ENCODE measurements at places on chromosomes 3 and 15.
A peak's percentile ranks its signal among the peaks of the same experiment; 100 is the strongest.

DNA sequence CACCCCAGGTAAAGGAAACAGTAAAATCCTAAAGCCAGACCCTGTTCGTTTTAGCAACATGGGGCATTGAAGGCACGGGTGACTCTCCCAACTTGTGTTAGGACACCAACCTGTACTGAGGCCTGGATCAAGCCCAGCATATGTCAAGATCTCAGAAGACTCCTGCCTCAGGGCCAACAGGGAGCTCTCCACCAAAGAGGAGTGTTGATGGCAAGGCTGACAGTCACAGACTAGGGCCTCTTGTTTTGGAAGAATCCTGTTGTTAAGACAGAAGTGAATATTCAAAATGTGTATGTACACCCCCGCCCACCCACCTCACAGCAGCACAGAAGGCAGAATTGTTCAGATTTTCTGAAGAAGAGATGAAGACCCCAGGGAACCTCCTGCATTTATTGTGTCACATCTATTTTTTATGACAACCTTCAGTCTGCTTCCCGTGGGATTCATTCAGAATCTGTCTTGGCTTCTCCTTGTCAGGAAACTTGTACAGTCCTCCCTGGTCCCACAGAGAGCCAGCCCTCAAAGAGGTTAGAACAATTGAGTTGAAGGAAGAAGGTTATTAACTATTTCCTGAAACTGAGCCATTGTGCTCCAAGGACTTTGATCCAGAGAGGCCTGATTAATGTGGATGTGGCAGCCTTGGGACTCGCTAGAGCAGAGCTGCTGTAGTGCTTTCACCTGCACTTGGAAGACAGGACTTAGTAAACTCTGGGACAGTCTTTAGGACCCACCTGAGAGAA, 61.7 kb upstream of the PLXNA1 start:
- DNase-seq: no peak

DNA sequence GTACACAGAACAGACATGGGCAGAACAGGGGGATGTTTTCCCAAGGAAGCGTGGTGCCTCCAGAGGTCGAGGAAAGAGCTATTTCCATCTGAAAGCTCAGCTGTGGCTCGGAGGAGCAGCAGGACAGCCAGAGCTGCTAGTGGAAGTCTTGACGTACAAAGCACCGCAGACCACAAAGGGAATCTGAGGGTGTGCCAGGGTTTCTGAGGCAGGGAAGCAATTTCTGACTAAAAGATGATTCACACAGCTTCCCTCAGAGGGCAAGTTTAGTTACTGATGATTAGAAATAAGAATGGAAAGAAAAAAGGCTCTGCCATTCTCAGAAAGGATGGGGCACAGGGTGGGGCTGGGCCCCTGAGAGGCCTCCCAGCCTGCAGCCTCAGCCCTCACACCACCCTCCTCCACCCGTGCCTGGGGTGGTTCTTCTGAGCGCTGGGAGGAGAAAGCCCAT, 45.8 kb upstream of the SEC13 start:
- DNase-seq: peak; percentile 33

GRCh38 chr15:39643727-39644126, 62.8 kb downstream of the THBS1 start:
- DNase-seq: no peak

- no peak for DNase-seq
Observed at GRCh38 chr15:101153801-101154656, 97.8 kb downstream of the CHSY1 start.

DNA sequence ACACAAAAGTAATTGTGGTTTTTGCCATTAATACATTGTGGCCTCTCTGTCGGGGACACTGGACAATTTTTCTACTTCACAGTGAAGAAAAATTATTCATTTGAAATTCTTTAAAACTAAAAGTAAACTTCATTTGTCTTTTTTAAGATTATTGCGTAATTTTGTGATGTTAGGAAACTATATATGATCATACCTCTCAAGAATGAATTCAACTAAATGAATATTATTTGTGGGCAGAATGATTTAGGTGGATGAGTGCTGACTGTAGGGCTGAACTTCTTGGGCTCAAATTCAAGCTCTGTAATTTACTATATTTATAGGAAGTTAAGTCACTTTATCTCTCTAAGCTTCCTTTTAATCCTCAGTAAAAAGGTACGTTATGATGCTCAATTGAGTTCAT, 441.2 kb downstream of the ROBO1 start:
- DNase-seq: no peak

DNA sequence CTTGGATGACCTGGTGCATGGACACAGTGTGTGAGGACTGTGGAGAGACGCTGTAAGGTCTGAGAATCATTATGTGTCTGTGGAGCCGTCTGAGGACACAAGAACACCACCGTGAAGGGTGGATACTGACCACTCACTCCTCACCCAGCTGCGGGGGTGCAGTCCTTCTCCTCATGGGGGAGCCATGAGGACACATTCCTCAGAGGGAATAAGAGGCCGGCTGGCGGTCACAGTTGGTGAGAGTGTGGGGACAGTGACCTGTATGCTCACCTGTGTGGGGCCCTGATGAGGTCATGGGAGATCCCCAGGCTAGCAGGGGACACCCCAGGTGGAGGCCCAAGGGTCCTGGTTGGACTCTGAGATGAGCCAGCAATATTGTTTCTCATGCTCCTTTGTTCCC, 2.5 kb upstream of the TRPM1 start:
- DNase-seq: no peak

DNA sequence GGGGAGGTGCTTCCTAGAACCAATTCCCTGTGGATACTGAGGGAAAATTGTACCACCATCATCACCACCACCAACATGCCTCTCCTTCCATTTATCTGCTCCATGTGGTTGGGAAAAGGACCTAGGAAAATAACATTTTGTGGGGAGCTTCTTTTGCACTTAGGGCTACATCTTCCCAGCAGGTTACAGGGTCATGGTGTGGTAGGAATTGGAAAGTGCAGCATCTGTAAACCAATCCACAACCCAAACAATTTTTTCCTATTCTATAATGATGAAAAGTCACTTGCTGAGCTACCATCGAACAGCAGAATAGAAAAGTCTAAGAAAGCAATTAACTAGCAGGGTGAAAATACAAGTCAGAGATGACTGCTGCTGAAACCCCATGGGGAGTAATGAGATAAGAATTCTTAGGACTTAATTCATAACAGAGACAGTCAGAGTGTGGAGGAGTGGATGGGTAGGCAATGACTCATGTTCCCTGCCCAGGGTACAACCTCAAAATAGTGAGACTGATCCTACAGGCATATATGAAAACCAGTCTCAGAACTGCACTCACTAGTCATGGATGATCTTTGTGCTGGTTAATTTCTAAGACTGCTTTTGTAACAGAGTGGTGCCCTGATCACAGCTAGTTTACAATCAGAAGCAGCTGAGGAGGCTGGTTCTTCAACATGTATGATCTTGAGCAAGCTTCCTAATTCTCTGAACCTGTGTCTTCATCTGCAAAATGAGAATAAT, 38.1 kb upstream of the LEKR1 start:
- DNase-seq: no peak

GRCh38 chr3:14521611-14522010, 18.5 kb downstream of the GRIP2 start:
- DNase-seq: no peak

- no peak for DNase-seq
Observed at GRCh38 chr3:184366619-184367289, 5.2 kb downstream of the POLR2H start.

DNA sequence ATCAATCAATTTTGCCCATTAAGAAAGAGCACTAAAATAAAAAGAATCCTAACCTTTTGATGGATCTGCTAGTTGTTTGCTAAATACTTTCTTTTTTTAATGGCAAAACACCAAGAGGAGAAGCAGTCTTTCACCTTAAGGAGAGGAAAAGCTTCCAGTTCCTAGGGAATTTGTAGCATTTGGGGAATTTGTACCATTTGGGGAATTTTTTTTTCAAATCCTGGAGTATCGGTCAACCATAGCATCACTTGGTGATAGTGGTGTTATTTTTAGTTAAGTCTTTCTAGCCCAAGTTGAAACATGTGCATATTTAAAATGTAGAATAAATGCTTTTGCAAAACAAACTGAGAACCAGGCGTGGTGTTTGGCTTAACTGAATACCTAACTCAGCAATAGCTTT, 117.5 kb upstream of the SEMA6D start:
- no peak for DNase-seq

DNA sequence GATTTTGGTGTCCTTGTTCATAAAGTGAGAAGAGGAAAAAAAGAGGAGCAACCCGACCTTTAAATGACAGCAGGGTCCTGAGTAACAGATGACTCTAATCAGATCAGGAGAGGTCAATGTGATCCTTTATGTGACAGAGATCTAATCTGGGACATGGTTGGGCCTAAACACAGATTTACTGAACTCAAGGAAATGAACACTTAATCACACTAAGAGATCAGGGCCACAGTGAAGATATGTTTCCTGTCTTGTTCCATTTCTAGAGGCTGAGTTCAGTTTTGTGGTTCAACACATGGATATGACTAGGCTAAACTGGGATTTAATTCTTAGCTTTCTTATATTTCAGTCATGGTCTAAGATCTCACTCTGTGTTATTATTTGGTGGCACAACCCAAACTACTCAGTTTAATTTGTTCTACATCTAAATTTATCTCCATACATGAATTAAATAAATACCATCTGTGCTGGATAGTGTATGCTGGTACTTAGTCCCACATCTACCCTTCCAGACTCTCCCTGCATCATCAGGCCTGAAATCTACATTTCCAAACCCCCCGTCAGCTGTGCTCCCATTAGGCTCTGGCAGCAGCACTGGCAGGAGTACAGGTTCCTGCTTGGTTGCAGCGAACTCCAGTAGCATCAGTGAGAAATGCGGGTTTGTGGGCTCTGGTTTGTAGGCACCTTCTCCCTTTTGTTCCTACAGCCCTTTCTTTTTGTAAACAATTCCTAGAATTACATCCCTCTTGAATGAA, 22.6 kb downstream of the SFMBT1 start:
- no peak for DNase-seq

DNA sequence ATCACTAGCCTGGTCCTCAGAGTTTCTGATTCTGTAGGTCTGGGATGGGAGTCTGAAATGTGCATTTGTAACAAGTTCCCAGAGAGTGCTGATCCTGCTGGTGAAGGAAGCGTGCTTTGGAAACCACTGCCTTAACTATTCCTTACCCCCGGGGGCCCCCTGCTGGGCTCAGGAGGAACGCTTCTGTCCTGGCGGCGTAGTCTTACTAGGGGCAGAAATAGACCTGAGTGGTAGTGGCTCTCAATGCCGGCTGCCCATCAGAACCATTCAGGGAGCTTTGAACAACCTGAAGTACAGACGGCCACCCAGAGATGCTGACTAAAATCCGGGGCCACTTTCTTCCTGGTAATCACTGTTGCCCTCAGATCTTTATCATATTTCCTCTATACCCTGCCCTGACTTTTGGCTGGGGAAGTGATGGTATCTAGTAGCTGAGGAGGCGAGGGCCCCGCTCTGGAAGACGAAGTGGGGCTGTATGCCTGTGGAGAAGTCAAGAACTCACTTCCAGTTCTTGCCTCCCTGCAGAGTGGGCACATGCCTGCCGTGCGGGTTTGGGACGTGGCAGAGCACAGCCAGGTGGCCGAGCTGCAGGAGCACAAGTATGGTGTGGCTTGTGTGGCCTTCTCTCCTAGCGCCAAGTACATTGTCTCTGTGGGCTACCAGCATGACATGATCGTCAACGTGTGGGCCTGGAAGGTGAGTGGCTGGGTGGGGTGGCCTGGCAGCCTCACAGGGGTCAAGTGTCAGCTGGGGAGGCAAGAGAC, 16.3 kb upstream of the JMJD7 start:
- DNase-seq: peak; percentile 66

DNA sequence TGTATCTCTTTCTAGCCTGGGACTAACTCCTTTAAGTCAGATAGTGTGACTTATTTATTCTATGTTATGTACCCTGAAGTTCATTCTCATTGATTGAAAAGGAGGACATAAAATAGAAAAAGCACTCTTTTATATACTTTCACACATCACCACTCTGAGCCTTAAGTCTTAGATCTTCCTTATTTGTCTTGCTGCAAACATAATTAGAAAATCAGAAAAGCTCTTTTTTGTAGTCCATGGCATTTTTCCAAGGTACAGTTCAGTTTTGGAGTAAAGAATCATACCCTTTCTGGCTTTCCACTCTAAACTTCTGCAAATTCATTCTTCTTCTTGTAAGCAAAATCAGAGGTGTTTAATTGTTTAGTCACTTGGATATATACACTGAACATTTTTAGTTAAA, 75.5 kb downstream of the AKAP13 start:
- no peak for DNase-seq

GRCh38 chr15:101126618-101127505, 125.0 kb downstream of the CHSY1 start:
- peak; percentile 9 for DNase-seq

DNA sequence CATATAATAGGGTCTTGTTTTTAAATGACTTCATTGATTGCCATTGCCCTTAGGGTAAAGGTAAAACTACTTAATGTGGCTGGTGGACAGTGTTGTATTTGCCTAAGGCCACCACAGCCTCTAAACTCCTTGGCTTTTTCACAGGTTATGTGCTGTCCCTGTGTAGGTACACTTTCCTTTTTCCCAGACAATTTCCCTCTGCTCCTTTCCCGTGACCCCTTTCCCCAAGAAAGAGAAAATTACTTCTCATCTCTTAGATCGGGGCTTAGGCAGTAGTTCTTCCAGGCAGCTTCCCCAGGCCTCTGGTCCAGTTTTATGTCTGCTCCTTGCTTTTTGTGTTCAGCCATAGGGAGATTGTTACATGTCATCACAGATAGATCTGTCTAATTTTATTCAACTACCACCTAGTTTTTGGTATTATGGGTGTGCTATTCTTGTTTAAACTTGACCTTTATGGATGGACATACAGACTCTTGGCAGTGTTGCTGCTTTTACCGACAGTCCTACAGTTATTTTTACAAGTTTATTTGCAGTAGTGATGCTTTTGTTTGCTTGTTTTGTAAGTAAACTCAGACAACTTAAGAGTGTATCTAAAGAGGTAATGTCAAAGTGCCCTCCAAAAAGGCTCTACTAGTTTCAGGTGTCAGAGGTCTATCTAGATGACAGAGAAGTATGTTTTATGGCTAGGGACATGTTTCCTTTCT, 20.5 kb upstream of the SCAANT1 start:
- DNase-seq: no peak

GRCh38 chr15:33145447-33145846, 49.1 kb downstream of the FMN1 start:
- no peak for DNase-seq

DNA sequence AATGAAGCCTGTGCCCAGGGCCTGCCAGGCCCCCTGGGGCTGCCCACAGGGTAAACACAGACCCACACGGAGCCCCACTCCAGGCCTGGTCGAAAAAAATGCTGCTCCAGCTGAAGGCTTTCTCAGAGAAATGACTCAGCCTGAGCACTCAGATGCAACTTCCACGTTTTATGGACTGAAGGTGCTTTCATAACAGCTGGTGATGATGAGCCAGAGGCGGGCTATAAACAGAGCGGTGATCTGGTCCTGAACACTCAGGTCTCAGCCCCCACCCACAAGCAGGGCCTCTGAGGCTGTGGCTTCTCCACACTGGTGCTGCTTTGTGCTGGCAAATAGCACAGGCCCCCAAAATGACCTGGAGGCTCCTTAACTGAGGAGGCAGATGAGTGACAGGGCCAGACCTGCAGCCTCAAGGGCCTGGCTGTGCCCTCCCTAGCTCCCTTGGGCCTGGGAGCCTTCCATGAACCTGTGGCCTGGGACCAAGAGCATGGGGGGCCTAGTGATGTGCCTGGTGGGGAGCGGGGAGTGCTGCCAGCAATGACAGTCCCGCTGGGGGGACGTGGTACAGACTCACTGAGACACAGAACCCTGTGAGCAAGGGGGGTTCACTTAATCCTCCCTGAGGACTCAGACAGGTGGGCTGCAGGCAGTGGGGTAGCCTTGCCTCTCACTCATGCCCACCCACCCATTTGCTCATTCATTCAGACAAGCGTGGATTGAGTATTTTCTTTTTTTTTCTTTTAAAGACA, 23.0 kb upstream of the FURIN start:
- DNase-seq: no peak

- DNase-seq: no peak
Observed at GRCh38 chr15:65956307-65956706, 87.0 kb downstream of the RAB11A start.

Data from stimulated activated CD4-positive, alpha-beta T cell treated with anti-CD3 and anti-CD28 coated beads, Interleukin-4, amount 100 ng/mL, for 4 hours (primary cell).